C1 segment of cervical spinal cord (tissue), 14 donors: ENCODE measurements at places on chromosomes 1 and 21.

GRCh38 chr1:223713546-223714420 lies 1.4 kb downstream of the CAPN2 start:
- no peak for DNase-seq

DNA sequence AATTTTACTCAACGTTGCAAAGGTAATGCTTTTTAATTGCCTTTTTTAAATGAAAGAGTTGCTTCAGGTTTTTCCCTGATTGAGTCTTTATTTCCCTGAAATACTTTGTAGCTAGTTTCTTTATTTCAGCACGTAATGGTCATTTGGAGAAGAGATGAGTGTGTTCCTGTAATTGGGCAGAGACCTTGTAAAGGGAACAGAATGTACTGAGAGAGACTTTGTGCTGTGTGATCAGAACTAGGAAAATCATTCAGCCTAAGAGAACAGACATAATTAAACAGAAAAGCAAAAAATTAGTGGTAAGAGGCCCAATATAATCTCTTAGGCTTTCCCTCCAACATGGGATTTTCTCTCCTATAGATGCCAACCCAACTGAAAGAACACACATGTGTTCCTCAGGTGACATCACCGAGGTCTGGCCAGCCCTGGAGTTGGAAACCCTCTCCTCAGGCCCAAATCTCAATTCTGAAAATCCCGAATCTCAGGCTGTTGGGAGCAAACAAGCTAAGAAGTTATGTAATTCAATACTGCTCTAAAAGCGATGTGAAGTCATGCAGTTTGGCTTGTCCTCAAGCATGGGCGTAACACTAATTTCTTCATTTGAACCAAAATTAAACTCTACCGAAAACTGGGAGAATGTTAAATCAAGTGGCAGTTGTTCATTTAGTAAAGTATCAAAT lies 102.0 kb downstream of the TGFB2 start:
- DNase-seq: no peak

- DNase-seq: no peak
These were observed 122.1 kb downstream of the UCK2 start for GRCh38 chr1:165949335-165950130.

DNA sequence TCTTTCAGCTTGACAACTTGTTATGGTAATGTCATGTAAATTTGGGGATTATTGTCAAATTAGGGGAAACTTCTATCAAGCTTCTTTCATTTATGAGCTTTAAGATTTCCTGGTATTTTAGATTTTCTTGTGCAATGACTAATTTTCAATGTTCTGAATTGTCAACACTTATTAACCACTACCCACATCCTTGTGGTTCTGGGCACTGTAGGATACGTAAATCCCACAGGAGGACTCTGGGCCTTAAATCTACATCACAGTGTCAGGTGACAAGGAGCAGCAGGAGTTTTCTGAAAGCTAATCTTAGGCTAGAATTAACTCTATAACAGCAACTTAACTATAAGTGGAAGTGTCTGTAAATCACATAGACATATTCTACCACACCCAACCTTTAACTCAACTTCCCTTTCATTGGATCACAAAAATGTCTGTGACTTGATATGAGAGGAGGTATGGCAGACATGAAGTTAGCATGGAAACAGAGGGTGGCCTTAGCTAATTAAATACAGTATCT lies 397.7 kb downstream of the HLX start:
- DNase-seq: no peak
